ENCODE measurements at places on chromosomes 1 and 21. TPM values are rescaled to one million over a fixed set of nuclear protein-coding genes. Genes with fewer than 3 reads are reported as not detected.

DNA sequence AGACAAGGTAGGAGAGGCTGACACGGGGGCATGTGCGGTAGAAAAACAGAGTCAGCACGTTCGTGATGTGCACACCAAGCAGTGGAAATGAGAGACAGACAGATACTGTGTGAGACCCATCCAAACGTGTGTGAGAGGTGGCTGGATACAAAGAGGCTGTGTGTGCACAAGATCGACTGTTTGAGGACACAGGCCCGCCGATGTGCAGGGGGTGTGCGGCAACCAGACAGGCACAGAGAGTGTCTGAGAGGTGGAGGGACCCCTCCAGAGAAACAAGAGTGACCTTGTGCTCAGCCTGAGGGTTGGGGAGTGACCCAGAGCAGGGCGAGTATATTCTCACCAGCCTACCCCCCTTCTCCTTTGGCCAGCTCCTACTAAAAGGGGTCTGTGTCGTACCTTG is 97.8 kb upstream of the IPO9 start:
- no peak for DNase-seq
- no peak overlapping the region for H3K27ac ChIP-seq
- peaks cover 8% of the 10 kb centered on the region for H3K27me3 ChIP-seq
- no peaks in the 10 kb centered on the region for H3K4me1 ChIP-seq
- H3K36me3 ChIP-seq, result no peaks in the 10 kb centered on the region

DNA sequence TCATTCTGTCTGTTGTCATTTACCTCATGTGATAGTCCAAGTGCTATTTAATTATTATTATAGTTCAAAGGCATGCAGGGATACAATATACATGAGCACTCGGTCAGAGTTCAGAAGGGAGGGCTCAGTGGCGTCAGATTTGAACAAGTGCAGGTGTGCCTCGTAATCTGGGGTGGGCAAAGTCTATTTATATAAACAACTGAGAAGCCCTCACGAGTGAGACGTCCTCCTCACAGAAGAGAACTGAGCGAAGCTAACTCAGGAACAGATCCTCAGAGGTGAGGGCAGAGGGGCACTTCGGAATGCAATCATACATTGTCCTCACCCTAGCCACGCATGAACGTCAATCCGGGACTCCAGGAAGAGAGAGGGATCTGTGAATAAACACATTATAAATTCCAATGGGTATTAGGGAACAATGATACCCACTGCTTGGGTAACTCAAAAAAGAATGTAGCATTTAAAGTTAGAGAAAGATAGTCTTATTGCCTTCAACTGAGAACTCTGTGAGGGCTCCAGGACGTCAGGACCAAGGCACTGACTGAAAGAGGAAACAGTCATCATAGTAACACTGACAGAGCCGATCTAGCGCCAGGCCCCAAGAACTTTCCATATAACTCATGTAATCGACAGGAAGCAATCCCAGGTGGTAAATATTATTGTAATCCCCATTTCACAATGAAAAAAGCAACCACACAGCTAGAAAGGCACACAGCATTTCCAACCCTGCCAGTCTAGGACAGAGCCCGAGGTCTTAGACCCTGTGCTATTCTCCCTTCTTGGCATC is 127.1 kb upstream of the B3GALT2 start:
- H3K36me3 ChIP-seq, result no peaks in the 10 kb centered on the region
- no peak overlapping the region for H3K27ac ChIP-seq
- no peak for DNase-seq
- H3K4me3 ChIP-seq, result no peak overlapping the region
- peaks cover 20% of the 10 kb centered on the region for H3K4me1 ChIP-seq
- no peaks in the 10 kb centered on the region for H3K27me3 ChIP-seq

DNA sequence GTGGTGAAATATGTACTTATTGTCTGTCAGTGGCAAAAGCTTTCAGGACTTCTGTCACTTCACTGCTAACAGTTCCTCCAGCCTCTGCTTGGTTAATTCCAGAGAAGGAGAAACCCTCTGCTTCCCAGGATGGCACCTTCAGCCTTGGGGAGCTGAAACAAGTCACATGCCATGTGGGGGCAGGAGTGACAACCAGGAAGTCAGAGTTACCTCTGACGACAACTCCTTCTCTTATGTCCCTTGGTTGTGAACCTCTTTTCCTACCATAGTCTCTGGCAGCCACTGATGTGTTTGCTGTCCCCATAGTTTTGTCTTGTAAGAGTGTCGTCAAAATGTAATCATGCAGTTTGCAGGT is 53.6 kb downstream of the FCRL5 start:
- H3K4me3 ChIP-seq, result no peak overlapping the region
- peaks cover 29% of the 10 kb centered on the region for H3K27me3 ChIP-seq
- DNase-seq, result no peak
- no peak overlapping the region for H3K27ac ChIP-seq
- H3K36me3 ChIP-seq, result no peaks in the 10 kb centered on the region

DNA sequence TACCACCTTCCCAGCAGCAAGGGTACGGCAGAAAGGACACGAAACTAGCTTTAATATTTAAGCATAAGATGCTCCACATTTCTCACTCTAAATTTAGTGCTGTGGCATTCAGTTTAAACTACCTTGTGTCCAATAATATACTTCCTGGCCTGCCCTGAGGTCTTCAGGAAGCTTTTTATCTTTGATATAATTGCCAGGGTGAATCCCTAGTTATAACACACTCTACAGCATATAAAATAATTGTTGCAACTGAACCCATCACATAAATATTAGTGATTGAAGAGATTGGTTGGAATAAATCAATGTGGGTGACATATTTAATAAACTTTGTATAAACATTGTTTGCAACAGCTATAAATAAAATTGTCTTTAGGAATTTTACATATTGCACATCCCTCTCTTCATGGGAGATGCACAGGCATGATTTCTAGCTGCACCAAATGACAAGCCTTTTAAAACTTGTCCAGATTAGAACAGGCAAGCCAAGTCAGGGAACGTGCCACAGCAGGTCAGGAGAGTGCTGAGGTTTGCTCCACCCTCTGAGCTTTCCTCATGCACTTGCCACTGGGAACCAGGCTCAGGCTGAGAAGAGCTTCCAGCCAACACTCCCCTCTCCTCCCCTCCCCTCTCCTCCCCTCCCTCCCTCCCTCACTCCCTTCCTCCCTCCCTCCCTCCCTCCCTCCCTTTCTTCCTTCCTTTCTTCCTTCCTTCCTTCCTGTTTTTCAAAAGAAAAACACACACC is 623.2 kb upstream of the PKN2 start:
- H3K4me1 ChIP-seq, result no peaks in the 10 kb centered on the region
- no peak for DNase-seq
- H3K4me3 ChIP-seq, result no peak overlapping the region
- no peaks in the 10 kb centered on the region for H3K36me3 ChIP-seq
- H3K27me3 ChIP-seq, result peaks cover 3% of the 10 kb centered on the region

DNA sequence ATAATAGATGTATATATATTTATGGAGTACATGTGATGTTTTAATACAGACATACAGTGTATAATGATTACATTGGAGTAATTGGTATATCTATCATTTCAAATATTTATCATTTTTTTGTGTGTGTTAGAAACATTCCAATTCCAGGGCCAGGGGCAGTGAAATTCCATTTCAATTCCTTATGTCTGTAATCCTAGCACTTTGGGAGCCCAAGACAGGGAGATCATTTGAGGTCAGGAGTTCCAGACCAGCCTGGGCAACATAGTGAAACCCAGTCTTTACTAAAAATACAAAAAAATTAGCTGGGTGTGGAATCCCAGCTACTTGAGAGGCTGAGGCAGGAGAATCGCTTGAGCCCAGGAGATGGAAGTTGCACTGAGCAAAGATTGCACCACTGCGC is 30.4 kb upstream of the PDC start:
- no peak overlapping the region for H3K4me3 ChIP-seq
- peaks cover 1% of the 10 kb centered on the region for H3K4me1 ChIP-seq
- no peak overlapping the region for H3K27ac ChIP-seq
- no peak for DNase-seq

DNA sequence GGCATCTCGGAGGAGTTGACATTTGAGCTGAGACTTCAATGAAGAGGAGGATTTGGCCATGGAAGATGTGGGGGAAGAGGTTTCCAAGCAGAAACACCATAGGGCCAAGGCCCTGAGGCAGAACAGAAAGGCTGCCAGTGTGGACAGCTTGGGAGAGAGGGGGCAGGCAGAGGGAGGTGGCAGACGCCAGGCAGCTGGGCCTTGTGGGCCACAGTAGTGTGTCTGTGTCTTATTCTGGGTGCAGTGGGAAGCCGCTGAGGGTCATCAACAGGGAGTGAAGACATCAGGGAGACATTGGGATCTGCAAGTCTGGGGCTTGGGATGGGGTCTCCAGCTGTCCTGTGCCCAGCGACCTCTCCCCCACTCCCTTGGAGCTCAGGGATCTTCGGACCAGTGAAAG is 96.8 kb downstream of the LACTBL1 start:
- peaks cover 6% of the 10 kb centered on the region for H3K27me3 ChIP-seq
- no peak overlapping the region for H3K27ac ChIP-seq
- no peak for DNase-seq

- H3K4me3 ChIP-seq, result no peak overlapping the region
- H3K27me3 ChIP-seq, result no peaks in the 10 kb centered on the region
- peaks cover 38% of the 10 kb centered on the region for H3K4me1 ChIP-seq
- H3K27ac ChIP-seq, result no peak overlapping the region
Observed at GRCh38 chr1:41859686-41860085, 59.0 kb downstream of the HIVEP3 start.

DNA sequence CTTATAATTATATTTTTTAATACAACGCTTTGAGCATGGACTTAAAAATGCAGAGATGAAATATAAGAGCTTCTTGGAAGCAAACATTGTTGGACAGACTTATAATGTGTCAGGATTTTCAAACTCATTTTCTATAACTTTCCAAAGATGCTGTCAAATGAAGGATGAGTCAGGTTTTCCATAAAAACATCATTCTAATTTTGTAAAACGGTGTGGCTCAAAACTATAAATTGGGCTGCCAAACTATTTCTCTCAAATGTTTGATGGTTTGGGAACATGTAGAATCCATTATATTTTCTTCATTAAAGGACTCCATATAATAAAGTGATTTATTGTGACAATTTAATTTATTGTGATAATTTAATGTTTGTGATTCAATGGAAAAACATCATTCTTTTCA is 511.2 kb downstream of the USP25 start:
- H3K4me1 ChIP-seq, result no peaks in the 10 kb centered on the region
- H3K27ac ChIP-seq, result no peak overlapping the region
- H3K27me3 ChIP-seq, result no peaks in the 10 kb centered on the region
- H3K4me3 ChIP-seq, result no peak overlapping the region

- DNase-seq, result no peak
- H3K27me3 ChIP-seq, result no peaks in the 10 kb centered on the region
- no peak overlapping the region for H3K4me3 ChIP-seq
- no peak overlapping the region for H3K27ac ChIP-seq
Observed at GRCh38 chr1:176049582-176049981, 157.5 kb downstream of the COP1 start.

DNA sequence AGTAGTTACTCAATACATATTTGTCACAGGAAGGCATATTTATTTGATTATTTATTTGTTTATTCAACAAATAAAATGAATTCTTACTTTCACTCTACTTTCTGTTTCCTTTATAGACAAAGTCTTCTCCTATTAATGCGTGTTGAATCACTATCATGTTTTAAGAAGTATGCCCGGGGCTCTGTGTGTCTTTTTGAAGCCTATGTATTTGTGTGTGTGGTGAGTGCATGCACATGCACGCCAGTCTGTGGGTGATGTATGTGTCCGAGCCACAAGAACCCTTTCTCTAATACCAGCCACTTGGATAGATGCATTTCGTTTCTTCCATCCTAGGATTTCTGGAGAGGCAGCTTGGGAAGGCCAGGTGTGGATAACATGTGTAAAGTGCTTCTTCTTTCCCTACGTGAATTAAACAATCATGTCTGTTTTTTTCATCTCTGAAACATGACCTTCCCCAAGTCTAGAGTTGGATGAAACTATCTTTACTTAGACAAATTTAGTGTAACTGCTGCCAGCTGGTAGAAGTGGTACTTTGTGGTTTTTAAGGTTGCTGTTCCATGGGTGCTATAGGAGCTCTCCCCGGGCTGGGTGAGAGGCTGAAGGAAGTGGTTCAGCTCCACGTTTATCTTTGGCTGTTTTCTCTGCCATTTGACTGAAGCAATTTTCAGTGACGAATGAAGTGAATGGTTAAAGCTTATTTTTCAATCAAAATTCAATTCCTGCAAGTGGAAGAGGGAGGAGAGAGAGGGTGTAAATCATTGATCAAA is 46.8 kb upstream of the PPM1J start:
- H3K36me3 ChIP-seq, result no peaks in the 10 kb centered on the region
- H3K27ac ChIP-seq, result no peak overlapping the region
- no peaks in the 10 kb centered on the region for H3K4me1 ChIP-seq
- H3K27me3 ChIP-seq, result peaks cover 36% of the 10 kb centered on the region
- H3K4me3 ChIP-seq, result no peak overlapping the region

GRCh38 chr21:36489776-36490165 is 9.8 kb upstream of the CLDN14 start:
- H3K4me3 ChIP-seq, result no peak overlapping the region
- H3K27ac ChIP-seq, result no peak overlapping the region
- H3K27me3 ChIP-seq, result no peaks in the 10 kb centered on the region
- no peak for DNase-seq

DNA sequence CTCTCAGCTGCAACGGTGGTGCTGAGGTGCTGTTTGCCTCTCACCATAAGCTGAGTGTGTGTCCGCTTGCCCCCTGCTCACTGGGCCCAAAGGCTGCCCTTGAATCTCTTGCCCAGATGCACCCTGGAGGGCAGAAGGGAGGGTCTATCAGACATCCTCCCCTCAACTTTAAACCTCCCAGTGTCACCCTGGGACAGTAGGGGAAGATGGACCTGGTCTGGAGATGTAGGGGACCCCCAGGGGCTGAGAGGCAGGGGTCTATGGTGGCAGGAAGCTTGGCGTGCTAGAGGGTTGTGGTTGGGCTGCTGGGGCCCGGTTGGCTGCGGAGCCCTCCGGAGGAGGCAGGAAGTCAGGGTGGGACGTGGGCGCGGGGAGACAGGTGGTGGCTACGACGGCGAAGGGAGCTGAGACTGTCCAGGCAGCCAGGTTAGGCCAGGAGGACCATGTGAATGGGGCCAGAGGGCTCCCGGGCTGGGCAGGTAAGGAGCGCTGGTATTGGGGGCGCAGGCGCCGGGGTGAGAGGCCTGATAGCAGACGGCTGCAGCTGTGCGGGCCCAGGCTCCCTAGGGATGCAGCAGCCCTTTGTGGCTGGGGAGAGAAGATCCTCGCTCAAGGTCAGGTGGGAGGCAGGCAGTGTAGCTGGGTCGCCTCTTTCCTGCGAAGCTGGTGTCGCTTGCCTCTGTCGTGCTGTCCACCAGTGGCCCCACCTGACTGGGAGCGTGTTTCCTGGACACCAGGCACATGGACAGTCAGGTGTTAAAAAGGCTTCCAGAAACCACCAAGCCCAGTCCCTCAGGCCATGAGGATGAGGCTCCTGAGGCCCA is at the start of gene LCK:
Gene LCK, plus strand, starts transcription at position 373 of the 824 bp plus-strand sequence. CDS start 23,065 bp downstream, outside the sequence.
- H3K4me1 ChIP-seq, result peaks cover 58% of the 10 kb centered on the region
- DNase-seq, result peak; percentile 77
- H3K27me3 ChIP-seq, result no peaks in the 10 kb centered on the region
- H3K4me3 ChIP-seq, result peak within 1 kb of the TSS; percentile 98
- H3K36me3 ChIP-seq, result peaks cover 46% of the 10 kb centered on the region
- peak within 1 kb of the TSS; percentile 99 for H3K27ac ChIP-seq

- H3K36me3 ChIP-seq, result no peaks in the 10 kb centered on the region
- no peaks in the 10 kb centered on the region for H3K27me3 ChIP-seq
- H3K27ac ChIP-seq, result no peak overlapping the region
Observed at GRCh38 chr1:201711811-201712210, 117.1 kb upstream of the IPO9 start.

- H3K36me3 ChIP-seq, result no peaks in the 10 kb centered on the region
- H3K27me3 ChIP-seq, result peaks cover 6% of the 10 kb centered on the region
- H3K27ac ChIP-seq, result no peak overlapping the region
- H3K4me1 ChIP-seq, result no peaks in the 10 kb centered on the region
Observed at GRCh38 chr1:51193564-51193963, 42.5 kb upstream of the RNF11 start.

OR2T10 gene
- not detected for total RNA-seq

SFN gene
- total RNA-seq, result 4.9 TPM

SPRR3 gene
- not detected for total RNA-seq

S100A9 gene
- total RNA-seq, result not detected

TMEM125 gene
- total RNA-seq, result not detected

UCK2 gene
- total RNA-seq, result 32.1 TPM

OR2T33 gene
- total RNA-seq, result not detected
